LoVo (cell line): ENCODE measurements at places on chromosomes 5 and 9.

- DNase-seq: no peak
Measured at GRCh38 chr5:137379555-137380286, 119.4 kb downstream of the SPOCK1 start.

- DNase-seq: no peak
Measured at GRCh38 chr5:9156282-9156681, 389.6 kb downstream of the SEMA5A start.

DNA sequence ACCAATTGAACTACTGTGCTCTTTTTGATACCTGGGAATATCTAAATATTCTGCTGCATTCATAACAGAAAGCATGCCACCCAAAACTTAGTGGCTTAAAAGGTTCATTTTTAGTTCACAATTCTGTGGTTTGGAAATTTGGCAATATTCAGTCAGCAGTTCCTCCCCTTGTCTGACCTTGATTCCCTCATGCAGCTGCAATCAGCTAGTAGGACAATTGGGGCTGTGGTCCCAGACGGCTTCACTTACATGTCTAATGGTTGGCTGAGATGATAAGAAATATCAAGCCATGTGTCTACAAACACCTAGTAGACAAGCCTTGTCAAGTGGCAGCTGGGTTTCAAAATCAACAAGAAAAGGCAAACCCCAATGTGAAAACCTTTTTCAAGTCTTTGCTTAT lies 51.3 kb downstream of the ANXA1 start:
- DNase-seq: no peak

DNA sequence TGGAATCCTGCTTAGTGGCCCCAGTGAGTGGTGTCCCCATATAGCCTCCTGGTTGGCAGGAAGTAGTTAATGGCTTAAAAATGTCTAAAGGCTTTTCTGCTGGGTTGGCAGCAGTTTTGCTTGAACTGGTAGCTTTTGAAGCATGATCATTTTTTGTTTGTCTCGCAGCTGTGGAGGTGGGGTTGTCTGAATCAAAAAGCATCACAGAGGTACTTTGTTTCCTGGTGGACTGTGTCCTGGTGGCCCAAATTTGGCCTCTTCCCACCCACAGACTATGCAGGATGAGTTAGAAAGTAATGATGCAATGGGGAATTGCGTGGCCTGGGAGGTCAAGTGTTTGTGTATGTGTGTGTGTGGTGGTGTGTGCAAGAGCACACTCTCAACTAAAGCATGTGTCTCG lies 322.7 kb downstream of the ARHGEF28 start:
- no peak for DNase-seq

GRCh38 chr5:78896132-78896531 lies 89.0 kb downstream of the ARSB start:
- no peak for DNase-seq

GRCh38 chr5:174293481-174293880 lies 248.0 kb downstream of the NSG2 start:
- DNase-seq: no peak

GRCh38 chr9:36849943-36850342 lies 184.1 kb downstream of the PAX5 start:
- no peak for DNase-seq

GRCh38 chr9:7546261-7546660 lies 253.3 kb downstream of the DMAC1 start:
- DNase-seq: no peak

DNA sequence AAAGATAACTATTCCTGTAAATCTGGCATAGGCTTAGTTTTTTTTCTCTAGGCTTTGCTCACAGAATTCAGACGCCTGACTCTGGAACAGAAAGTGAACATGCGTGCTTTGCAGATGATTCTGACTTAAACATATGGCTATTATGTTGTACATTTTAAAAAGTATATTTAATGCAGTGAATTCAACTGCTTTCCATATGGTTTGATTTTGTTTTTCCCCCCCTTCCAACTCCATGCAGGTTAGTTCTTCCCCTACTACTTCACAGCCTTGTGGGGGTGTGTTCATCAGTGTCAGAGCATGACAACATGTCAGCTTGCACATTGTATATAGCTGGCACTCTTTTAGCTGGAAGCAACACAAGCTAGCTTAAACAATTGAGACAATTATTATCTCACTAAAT lies 226.8 kb downstream of the TMEM167A start:
- DNase-seq: no peak

DNA sequence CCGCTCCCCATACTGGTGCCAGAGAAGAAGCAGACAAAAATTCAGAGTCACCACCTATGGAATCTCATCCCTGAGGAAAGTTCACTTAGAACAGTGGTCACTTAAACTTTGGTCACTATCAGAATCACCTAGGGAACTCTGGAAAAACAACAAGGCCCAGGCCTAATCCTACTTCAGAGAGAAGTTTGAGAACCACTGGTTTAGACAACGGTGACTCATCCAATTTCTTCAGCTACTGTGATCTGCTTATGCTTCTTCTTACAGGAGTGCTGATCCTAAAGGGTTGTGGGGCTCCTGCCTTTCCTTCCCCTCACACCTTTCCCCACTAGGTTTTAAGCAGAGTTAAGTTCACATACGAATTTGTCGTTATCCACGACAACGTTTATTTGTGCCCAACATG lies 194.7 kb upstream of the KLF4 start:
- no peak for DNase-seq

DNA sequence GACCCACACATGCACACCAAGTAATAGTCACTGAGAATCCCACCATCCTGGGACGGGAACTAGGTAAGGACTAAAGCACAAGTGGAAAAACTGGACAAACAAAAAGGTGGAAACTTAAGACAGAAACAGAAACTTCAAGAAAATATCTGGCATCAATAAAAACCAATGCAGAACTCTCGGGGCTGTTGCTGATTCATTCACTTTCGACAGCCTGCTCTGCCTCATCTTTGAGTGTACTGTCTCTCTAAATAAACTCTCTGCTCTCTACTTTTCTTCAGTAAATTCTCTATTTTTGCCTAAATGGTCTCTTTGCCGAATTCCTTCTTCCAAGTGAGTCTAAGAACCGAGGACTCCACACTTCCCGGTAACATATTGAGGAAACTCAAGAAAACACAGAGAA lies 116.9 kb downstream of the CDH9 start:
- no peak for DNase-seq

GRCh38 chr5:112757468-112758208 lies 20.0 kb downstream of the APC start:
- DNase-seq: peak; percentile 74

DNA sequence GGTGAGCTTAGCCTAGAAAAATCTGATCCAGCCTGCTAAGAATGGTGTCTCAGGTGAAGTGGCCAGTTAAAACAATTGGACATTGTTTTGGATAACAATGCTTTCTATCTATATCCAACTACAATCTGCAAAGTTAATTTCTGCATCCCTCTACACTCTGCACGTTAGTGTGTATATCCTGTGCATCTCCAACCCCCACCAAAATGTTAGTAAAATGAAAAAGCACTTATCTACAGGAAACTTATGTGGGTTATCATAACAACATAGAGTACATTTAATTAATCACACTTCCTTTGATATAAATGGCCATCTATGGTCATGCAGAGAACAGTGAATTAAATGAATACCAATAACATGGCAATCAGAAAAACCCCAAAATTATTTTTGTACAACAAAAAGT lies 158.7 kb downstream of the NFIB start:
- DNase-seq: no peak

GRCh38 chr9:20997503-20998076 lies 33.9 kb downstream of the HACD4 start:
- no peak for DNase-seq

- no peak for DNase-seq
Measured at GRCh38 chr5:133943475-133943817, 25.0 kb downstream of the C5orf15 start.

- no peak for DNase-seq
Measured at GRCh38 chr5:112669328-112669963, 68.2 kb upstream of the APC start.

DNA sequence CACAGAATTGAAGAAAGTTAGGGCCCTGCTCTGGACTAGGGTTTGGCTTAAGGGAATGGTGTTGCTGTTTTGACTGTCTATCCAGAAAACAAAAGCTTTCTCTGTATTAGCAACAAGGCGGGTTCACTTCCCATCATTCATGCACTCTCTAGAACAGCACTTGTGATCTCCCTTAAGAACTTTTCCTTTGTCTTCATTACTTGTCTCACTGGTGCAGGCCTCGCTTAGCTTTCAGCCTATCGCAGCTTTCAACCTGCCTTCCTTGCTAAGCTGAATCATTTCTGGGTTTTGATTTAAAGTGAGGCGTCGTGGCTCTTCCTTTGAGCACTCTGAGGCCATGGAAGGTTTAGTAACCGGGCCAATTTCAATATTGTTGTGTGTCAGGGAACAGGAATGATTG lies 35.2 kb upstream of the LPCAT1 start:
- no peak for DNase-seq

- DNase-seq: no peak
Measured at GRCh38 chr9:4066120-4066519, 233.7 kb downstream of the GLIS3 start.

DNA sequence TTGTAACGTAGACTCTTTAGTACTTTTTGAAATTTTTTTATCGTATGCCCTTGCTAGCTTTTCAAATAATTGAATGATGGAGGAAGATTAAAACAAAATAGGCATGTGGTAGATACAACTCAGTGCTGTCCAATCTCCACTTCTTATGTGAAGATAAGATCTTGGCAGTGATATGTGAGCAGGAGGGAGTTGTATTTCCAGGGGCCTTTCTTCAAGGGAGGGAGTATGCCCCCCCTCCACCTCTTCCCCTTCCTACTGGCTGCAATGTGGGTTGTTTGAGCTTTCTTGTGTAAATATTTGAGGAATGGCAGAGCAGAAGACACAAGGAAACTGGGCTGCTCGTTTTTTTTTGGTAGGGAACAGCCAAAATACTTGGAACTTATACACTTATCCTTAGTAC lies 374.9 kb downstream of the PSAT1 start:
- DNase-seq: no peak

DNA sequence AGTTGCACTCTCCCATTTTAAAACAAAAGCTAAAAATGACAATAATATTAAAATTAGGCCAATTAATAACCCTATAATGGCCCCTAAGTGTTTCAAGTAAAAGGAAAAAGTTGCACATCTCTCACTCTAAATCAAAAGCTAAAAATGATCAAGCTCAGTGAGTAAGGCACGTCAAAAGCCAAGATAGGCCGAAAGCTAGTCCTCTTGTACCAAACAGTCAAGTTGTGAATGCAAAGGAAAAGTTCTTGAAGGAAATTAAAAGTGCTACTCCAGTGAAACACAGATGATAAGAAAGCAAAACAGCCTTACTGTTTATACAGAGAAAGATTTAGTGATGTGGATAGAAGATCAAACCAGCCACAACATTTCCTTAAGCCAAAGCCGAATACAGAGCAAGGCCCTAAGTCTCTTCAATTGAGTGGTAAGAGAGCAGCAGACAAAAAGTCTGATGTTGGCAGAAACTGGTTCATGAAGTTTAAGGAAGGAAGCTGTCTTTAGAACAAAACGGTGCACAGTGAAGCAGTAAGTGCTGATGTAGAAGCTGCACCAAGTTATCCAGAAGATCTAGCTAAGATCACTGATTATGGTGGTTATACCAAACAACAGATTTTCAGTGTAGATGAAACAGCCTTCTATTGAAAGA lies 144.1 kb upstream of the ACOT12 start:
- DNase-seq: no peak

- DNase-seq: no peak
Measured at GRCh38 chr5:126818736-126819135, 41.8 kb downstream of the LMNB1 start.

DNA sequence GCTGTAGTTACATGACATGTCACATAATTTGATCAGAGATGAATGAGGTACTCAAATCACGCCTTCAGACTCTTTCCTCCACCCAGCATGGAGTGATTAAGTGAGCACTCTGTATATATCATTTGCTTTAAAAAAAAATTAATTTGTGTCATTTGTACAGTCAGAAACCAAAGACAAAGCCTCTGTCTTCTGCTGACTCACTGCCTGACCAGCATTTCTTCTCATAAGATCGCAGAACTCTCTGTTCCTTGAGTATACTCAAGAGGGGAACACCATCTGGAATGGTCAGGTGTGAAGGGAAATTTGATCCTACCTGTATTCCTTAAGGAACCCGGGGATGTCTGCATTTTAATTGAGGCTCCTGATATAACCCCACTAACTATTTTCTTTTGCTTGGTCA lies 254.4 kb downstream of the FAM114A2 start:
- no peak for DNase-seq

- DNase-seq: no peak
Measured at GRCh38 chr5:88130211-88130815, 138.3 kb downstream of the TMEM161B start.

DNA sequence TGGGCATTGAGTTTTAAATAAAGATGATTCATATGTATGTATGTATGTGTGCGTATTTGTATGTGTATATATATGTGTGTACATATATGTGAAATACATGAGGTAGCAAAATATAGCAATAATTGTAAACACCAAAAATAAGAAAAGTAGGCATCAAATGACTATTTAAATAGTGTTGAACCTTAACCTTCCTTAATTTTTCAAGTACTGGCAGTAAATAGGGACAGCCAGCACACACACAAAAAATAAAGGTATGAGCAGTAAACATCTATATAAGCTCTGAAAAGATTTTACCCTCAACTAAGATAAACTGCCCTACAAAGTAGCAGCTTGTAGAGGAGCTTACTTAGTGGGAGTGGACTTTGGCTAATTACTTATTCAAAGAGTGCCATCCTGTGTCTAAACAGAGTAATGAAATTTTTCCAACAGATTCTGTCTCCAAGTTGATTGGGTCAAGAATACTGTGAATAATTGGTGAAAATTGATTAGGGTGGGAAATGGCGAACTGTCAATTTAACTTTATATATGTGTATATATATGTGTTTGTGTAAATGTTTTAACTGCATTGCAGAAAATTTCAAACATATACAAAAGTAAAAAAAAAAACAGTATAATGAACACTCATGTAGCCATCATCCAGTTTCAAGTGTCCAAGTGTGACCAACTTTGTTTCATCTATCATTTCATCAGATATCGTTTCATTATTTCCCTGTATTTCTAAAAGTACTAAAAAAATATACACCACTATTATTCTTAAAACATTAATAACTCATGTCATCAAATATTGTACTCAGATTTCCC lies 2.0 kb upstream of the ADAMTS6 start:
- DNase-seq: peak; percentile 80

- peak; percentile 74 for DNase-seq
Measured at GRCh38 chr9:133990366-133991213, 1.5 kb downstream of the VAV2 start.

- no peak for DNase-seq
Measured at GRCh38 chr9:116286297-116286696, 132.7 kb downstream of the PAPPA start.

GRCh38 chr9:102435427-102435826 lies 559.7 kb upstream of the CYLC2 start:
- DNase-seq: no peak

- no peak for DNase-seq
Measured at GRCh38 chr9:7862170-7862569, 62.6 kb upstream of the DMAC1 start.

- DNase-seq: no peak
Measured at GRCh38 chr9:6631207-6631512, 14.4 kb downstream of the GLDC start.

GRCh38 chr9:80605793-80606192 lies 1034.0 kb downstream of the TLE4 start:
- no peak for DNase-seq

GRCh38 chr9:693201-694091 lies 148.1 kb upstream of the DMRT1 start:
- DNase-seq: no peak
